Immature natural killer cell (primary cell): ENCODE measurements at places on chromosomes 6 and 20. TPM values are rescaled to one million over a fixed set of nuclear protein-coding genes. Genes with fewer than 3 reads are reported as not detected.
A peak's percentile ranks its signal among the peaks of the same experiment; 100 is the strongest.

DNA sequence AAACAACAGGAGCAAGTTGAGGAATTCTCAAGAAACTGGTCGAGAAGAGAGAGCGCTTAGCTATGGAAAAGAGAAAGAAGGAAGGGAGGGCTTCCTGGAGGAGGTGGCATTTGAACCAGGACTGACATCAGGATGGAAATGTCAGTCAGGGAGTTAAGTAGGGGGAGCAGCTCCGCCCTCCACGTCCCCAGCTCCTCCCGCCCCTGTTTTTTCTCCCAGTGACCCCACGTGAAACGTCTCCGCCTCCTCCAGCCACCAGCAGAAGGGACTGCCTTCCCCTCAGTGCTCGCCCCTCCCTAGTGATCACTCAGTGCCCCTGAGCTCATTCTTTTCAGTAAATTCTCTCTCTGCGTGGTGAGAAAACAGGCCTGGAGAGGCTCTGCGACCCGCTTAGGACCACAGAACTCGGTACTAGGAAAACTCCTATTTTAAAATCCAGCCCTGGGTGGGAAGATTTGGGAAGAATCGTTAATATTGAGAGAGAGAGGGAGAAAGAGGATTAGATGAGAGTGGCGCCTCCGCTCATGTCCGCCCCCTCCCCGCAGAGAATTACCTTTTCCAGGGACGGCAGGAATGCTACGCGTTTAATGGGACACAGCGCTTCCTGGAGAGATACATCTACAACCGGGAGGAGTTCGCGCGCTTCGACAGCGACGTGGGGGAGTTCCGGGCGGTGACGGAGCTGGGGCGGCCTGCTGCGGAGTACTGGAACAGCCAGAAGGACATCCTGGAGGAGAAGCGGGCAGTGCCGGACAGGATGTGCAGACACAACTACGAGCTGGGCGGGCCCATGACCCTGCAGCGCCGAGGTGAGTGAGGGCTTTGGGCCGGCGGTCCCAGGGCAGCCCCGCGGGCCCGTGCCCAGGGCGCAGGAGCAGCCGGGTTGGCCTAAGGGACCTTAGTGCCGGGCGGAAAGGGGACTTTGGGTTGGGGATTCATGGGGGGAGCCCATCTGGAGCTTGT, 4.6 kb downstream of the HLA-DPB1 start:
- H3K4me3 ChIP-seq, result peak overlapping the region; percentile 78
- H3K27ac ChIP-seq, result no peak overlapping the region
- H3K27me3 ChIP-seq, result peaks cover 4% of the 10 kb centered on the region
- DNase-seq, result no peak

DNA sequence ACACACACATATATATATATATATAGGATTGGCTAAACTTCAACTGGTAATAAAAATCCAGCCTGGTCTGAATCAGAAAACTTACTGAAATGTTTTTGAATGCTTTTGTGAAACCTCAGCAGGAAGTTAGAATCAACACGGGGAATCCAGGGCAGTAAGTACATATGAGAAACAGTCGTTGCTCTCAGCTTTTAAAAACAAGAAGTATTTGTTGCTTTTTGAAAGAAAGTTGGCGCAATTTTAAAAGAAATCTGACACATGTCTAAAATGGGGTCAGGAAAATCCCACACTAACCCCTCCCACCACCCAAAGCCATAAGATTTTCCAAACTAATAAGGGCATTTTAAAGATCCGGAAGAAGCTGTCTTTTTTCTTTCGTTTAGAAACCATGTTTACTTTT, 11.5 kb upstream of the CCDC170 start:
- DNase-seq, result peak; percentile 9
- H3K36me3 ChIP-seq, result no peaks in the 10 kb centered on the region
- H3K27ac ChIP-seq, result peak overlapping the region; percentile 95

- H3K4me3 ChIP-seq, result peak overlapping the region; percentile 97
- H3K36me3 ChIP-seq, result no peaks in the 10 kb centered on the region
- DNase-seq, result peak; percentile 18
- H3K27ac ChIP-seq, result peak overlapping the region; percentile 78
Observed at GRCh38 chr6:105991561-105992314, 94.4 kb upstream of the PRDM1 start.

DNA sequence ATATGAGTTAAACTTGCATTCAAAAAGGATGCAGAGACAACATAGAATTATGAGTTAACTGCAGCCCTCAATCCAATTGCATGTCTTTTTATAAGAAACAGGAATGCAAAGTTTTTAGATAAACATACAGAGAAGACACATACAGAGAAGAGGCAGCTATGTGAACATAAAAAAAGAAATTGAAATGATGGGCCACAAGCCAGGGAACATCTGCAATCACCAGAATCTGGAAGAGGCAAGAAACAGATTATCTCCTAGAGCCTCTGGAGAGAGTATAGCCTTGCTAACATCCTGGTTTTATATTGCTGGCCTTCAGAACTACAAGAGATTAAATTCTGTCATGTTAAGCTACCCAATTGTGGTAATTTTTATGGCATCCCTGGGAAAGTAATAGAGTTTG, 257.2 kb upstream of the EYS start:
- H3K36me3 ChIP-seq, result no peaks in the 10 kb centered on the region
- DNase-seq, result no peak
- H3K27ac ChIP-seq, result no peak overlapping the region
- H3K27me3 ChIP-seq, result no peaks in the 10 kb centered on the region
- H3K4me3 ChIP-seq, result no peak overlapping the region

DNA sequence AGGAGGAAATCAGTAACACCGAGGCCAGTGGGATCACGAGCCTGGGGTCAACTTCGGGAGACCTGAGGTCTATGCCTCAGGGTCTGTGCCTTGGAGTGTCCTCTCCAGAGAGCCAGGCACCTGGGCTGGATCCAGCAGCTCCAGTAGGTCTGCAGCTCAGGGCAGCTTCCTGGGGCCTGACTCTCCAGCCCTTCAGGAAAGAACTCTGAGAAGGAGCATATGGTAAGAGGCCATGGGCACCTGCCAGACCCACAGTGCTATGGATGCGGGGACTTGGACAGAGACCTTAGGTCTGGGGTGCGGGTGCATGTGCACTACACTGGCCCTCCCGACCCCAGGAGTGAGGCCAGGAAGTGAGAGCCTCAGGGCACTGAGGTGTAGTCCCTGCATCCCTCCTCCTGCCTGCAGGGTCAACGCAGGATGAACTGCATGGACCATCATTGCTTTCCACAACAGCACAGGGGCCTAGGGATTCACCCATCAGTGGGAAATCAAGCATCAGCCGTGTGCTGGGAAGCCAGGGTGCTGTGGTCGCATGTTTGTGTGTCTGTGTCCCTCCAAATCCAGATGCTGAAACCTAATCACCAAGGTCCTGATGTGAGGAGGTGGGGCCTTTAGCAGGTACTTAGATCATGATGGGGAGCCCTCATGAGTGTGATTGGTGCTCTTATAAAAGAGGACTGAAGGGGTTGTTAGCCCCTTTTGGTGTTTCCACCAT, 210.9 kb upstream of the CST7 start:
- no peaks in the 10 kb centered on the region for H3K36me3 ChIP-seq
- H3K27ac ChIP-seq, result peak overlapping the region; percentile 41
- H3K4me3 ChIP-seq, result no peak overlapping the region
- H3K4me1 ChIP-seq, result peaks cover 10% of the 10 kb centered on the region
- no peak for DNase-seq
- H3K27me3 ChIP-seq, result no peaks in the 10 kb centered on the region

DNA sequence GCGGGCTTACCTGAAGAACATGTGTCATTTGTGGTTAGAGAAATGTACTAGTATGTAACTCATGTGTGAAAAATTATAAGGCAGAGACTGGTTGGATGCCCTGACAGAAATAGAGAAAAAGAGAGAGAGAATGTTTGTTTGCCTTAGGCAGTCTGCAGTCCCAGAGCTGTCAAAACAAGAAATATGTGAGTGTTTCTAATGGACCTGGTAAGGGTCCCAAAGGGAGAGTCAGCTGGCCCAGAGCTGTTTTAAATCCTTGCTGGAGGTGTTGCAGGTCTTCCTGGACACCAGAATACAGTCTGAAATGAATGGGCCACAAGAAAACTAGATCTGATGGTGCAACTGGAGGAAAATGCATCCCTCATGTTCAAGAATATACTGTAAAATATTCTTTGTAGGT, 158.3 kb upstream of the OGFRL1 start:
- no peak overlapping the region for H3K27ac ChIP-seq
- H3K27me3 ChIP-seq, result peaks cover 7% of the 10 kb centered on the region
- H3K4me1 ChIP-seq, result no peaks in the 10 kb centered on the region
- DNase-seq, result no peak

GRCh38 chr6:12008366-12009179, 3.5 kb upstream of the HIVEP1 start:
- H3K4me3 ChIP-seq, result peak overlapping the region; percentile 99
- H3K36me3 ChIP-seq, result no peaks in the 10 kb centered on the region
- peaks cover 40% of the 10 kb centered on the region for H3K4me1 ChIP-seq
- peak overlapping the region; percentile 99 for H3K27ac ChIP-seq
- DNase-seq, result peak; percentile 83

- no peak for DNase-seq
- H3K36me3 ChIP-seq, result no peaks in the 10 kb centered on the region
- no peak overlapping the region for H3K4me3 ChIP-seq
- H3K27ac ChIP-seq, result no peak overlapping the region
- H3K4me1 ChIP-seq, result no peaks in the 10 kb centered on the region
Observed at GRCh38 chr20:52482044-52482443, 290.5 kb upstream of the ZFP64 start.

The DDO gene
- not detected for polyA plus RNA-seq

The ZNF318 gene
- polyA plus RNA-seq, result 9.6 TPM

The TMEM200A gene
- 1.0 TPM for polyA plus RNA-seq

The RIPPLY2 gene
- polyA plus RNA-seq, result not detected

The TSBP1 gene
- not detected for polyA plus RNA-seq
